ENCODE measurements at places on chromosomes 1 and 21.

DNA sequence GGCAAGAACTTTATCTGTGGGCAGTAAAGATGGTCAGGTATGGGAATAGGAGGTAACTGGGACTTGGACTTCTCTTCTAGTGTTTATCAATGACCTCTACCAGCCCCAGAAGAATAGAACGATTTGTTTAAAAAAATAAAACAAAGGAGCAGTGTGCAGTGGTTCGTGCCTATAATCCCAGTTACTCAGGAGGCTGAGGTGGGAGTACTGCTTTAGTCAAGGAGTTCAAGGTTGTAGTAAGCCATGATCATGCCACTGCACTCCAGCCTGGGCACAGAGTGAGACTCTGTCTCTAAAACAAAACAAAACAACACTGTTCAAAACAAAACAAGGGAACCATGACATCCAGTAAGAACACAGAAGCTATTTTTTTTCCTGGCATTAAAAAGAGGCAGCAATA, 4.3 kb downstream of the RNF19B start:
- DNase-seq = no peak

- DNase-seq = no peak
Measured at GRCh38 chr21:26797878-26798456, 47.2 kb downstream of the ADAMTS1 start.

DNA sequence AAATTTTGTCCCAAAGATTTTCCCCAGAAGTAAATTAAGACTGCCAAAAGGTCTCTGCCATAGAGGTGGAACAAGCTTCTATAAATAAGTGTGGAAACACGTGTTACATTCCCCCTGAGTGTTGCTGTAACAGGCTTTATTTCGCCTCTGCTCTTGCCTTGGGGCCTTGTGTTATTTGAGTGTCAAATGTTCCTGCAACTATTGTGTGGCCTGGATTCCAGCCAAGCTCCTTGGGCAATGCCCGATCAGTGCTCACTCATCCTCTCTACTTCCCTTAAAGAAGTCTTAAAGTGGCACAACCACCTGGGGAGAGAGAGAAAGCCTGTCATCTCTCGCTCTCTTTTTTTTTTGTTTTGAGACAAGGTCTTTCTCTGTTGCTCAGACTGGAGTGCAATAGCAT, 156.7 kb downstream of the NR5A2 start:
- DNase-seq = peak; percentile 82

DNA sequence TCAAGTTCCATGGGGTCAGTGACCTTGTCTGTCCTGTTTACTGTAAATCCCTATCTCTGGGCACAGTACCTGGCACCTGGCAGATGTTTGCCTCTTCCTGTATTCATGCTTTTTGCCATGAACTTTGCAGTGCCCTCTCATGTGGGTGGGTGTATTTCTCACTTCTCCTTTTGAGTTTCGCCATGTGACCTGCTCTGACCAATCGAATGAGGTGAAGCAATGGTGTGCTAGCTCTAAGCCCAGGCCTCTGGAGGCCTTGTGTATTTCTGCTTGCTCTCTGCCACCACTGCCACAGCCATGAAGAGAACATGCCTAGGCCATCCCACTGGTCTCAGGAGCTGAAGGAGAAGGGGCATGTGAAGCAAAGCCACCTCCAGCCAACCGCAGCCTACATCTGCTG, 185.5 kb upstream of the ZC3H12A start:
- DNase-seq = no peak

GRCh38 chr1:34578306-34578705, 176.5 kb upstream of the GJB5 start:
- no peak for DNase-seq

GRCh38 chr1:29757866-29758780, 521.8 kb downstream of the PTPRU start:
- no peak for DNase-seq

Measured in NCI-H2081 (cell line).